Pons (tissue), 1 donor: ENCODE measurements at places on chromosomes 7 and 10.

DNA sequence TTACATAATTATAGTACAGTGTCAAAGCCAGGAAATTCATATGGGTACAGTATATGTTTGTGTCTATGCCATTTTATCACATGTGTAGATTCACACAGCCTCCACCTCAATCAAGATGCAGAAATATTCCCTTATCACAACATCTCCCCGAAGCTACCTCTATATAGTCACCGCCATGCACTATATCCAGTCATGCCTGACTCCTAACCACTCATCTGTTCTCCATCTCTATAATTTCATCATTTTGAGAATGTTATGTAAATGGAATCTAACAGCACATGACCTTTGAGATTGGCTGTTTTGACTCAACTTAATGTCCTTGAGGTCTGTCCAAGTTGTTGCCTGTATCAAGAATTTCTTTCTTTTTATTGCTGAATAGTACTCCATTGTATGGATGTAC, 22.3 kb upstream of the SLC25A13 start:
- DNase-seq: no peak

DNA sequence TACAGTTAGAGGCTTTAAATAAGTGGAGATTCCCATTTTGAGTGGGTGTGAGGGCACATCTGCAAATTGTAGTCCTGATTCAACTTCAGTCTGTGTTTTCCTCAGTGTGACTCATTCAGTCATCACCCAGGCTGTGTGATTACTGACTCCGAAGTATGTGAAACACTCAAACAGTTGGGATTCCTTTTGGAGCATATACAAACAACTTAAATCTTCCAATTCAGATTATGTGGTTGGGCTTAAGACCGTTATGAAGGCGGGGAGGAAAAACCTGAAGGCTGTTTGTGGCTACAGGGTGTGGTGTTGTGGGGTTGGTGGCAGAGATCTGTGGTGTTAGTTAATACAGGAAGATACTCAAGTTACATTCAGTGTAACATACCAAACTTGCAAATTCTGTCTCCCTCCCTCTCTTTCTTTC, 259.7 kb upstream of the FERD3L start:
- DNase-seq: no peak

DNA sequence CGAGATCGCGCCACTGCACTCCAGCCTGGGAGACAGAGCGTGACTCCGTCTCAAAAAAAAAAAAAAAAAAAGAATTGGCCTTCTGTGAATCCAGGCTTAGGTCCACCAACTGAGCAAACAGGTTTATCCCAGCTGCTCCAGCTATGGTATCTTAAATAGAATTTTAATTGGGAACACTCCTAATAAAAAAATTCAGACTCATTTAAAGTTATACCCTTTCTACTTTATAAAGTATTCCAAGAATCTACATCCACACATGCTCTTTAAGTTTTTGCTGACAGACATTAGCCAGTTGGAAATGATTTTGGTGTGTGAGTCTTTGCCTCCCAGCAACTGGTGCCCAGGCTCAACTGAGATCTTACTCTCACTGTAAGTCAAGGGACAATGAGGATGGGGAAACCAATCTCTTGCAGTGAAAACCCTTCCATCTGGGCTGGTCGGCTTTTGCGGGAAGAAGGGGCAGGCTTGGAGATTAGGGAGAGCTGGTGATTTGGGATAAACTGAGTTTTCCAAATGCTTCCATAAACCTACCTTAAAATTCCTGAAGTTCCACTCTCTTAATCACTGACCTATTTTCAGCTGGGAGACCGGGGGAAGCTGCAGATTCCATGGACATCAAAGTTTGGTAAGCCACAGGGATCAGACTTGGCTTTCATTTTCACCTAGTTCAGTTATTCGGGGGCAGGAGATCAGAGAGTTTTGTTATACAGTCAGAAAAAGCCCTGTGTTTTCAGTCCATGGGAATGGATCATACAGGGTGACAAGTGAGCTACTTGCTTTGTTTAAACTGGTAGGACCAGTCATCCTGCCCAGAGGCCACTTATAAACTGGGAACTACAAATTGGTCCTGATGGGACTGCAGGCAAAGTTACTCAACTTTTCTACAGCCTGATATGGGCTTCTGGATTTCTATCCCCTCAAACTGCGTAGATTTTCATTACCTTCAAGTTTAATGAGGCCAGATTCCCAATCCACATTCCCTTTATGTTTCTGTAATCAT, 89.3 kb upstream of the ZNF746 start:
- DNase-seq: no peak

DNA sequence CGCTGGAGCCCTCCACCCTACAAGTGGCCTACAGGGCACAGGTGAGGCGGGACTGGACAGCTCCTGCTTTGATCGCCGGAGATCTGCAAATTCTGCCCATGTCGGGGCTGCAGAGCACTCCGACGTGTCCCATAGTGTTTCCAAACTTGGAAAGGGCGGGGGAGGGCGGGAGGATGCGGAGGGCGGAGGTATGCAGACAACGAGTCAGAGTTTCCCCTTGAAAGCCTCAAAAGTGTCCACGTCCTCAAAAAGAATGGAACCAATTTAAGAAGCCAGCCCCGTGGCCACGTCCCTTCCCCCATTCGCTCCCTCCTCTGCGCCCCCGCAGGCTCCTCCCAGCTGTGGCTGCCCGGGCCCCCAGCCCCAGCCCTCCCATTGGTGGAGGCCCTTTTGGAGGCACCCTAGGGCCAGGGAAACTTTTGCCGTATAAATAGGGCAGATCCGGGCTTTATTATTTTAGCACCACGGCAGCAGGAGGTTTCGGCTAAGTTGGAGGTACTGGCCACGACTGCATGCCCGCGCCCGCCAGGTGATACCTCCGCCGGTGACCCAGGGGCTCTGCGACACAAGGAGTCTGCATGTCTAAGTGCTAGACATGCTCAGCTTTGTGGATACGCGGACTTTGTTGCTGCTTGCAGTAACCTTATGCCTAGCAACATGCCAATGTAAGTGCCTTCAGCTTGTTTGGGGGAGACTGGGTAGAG, at the start of gene COL1A2:
COL1A2 (plus strand) TSS at position 459 of the 704 bp plus-strand sequence; CDS start at position 596, 137 bp downstream.
- no peak for DNase-seq

GRCh38 chr7:46949270-46949931, 632.5 kb downstream of the TNS3 start:
- DNase-seq: no peak

GRCh38 chr10:21715531-21716195, 181.6 kb downstream of the MLLT10 start:
- DNase-seq: peak; percentile 32

DNA sequence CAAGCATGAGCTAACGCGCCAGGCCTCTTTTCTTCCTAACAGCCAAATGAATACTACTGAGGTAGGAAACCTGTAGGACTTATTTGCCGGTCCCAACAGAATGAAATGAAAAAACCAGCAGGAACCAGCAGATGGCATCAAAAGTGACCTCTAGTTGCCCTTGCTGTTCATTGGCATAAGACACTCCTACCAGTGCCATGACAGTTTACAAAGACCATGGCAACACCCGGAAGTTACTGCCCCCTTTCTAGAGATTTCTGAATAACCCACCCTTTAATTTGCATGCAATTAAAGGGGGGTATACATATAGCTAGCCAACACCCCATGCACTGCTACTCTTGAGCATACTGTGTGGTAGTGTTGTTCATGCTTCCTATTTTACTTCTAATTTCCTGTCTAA, 65.2 kb downstream of the ATE1 start:
- no peak for DNase-seq
